ENCODE measurements at places on chromosomes 7 and 10.

- no peak for DNase-seq
Measured at GRCh38 chr10:70272925-70273316, 10.9 kb downstream of the NPFFR1 start.

GRCh38 chr10:125149036-125149679, 11.2 kb downstream of the CTBP2 start:
- DNase-seq = no peak

DNA sequence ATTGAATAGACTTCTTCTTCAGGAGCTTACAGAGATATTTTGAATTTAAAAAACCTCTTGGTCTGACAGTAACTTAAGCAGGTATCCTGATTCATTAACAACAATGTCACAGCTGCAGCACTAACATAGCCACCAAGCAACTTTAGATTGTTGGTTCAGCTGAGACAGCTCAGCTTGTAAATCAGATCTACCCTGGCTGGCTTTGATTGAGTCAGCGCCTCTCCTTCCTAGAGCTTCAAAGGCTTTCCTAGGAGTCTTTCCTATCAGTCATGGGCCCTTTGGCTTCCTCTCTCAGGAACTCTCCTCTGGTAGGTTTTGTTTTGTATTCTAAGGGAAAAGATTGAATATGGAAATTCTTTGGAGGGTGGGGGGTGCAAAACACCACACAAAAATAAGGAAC, 70.7 kb upstream of the STEAP4 start:
- DNase-seq = no peak

- no peak for DNase-seq
Measured at GRCh38 chr10:133454204-133454893, 604 bp downstream of the SCART1 start.

GRCh38 chr7:155930061-155930460, 117.8 kb upstream of the SHH start:
- no peak for DNase-seq

DNA sequence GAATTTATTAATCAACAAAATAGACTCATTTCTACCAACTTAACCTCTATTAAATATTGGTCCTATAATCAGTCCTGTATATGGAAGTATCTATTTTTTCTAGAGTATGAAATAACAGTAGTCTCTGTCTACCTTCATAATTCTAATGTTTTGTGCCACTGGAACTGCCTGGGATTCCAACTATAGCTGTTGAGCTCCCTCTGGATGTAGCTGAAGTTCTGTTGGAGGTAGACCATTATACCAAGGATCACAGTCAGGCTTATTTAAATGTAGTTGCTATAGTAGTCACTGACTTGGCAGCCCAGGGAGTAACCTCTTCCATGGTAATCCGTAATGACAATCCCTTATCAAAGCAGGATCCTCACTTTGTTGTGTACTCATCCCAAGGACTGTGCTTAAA, 48.5 kb upstream of the PHYHIPL start:
- DNase-seq = no peak

DNA sequence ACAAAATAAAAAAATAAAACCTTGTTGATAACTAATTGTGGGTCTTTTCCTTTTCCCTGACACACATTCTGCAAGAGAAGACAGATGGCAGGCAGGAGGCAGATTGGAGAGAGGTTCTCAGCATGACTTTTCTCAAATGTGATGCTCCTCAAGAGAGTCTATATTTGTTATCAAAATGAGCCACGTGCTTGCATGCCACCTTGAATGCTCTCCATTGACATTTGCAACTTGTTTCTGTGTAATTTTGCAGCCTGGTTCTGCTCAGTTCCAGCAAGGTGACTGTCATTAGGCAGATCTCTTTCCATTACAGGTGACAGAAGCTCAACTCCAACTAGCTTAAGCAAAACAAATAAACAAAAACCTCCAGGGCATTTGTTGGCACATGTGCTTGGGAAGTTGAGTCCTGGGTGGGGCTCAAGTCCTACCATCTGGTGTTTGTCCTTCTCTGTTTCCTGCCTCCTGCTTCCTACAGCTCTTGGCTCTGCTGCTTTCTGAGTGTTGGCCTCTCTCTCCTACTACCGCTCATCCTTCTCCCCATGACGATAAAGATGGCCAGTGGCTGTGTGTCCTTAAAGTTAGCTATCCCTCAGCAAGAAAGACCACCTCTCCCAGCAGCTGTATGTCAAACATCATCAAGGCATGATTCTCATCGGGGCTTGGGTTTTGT, 56.7 kb downstream of the GRK5 start:
- DNase-seq = no peak

DNA sequence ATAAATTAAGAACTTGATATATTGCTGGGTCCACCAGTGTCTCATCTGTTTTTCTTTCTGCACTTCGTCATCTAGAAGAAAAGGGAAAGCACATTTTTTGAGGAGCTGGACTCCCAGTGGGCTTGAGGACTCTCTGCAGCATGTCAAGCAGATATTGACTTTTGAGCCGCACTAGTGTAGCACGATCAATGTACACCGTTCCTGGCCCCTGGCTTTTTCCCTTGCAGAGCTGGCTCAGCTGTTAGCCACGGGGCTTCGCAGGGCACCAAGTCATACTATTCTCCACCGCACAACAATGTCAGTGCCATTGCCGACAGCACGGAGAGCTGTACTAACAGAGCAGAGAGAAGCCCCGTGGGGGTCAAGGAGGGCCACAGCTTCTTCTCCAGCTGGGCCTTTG, 235.4 kb upstream of the HABP2 start:
- DNase-seq = no peak

GRCh38 chr10:5930272-5930671, 40.2 kb downstream of the FBH1 start:
- DNase-seq = no peak

DNA sequence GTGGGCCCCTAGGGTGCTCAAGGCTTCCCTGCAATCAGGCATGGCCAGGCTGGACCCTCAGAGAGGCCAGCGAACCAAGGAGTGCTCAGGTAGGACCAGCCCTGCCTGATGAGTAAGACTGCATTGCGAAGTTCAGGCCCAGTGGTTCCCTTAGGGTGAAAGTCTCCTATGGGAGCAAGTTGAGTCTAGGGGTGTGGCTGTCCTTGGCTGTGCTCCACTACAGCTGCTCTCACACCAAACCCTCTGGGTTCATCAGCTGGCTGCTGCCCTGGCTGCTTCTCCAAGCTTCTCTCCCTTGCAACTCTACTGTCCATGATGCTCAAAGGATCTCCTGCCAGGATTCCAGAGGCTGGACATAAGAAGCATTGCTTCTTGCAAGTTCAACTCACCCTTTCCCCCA, 18.7 kb downstream of the FAM25A start:
- DNase-seq = no peak

- DNase-seq = no peak
Measured at GRCh38 chr7:153590136-153590535, 462.1 kb upstream of the DPP6 start.

DNA sequence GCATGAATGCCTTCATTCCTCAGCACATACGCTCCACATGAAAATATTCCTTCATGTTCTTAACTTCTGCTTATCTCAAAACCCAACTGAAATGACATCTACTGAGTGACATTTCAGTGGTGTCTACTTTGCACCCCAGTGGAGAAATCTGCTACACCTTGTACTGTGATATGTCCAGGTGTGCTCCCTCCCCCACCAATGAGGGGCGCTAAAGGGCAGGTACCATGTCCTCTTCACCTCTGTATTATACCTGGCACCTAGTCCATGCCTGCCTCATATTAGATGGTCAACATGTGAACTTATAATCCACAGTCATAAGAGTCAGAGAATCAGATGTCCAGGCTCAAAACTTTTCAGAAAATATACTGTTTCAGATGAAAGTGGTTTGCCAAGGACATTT, 2.1 kb downstream of the PAXIP1 start:
- no peak for DNase-seq

- no peak for DNase-seq
Measured at GRCh38 chr7:142450695-142451094, 192.8 kb upstream of the PRSS58 start.

DNA sequence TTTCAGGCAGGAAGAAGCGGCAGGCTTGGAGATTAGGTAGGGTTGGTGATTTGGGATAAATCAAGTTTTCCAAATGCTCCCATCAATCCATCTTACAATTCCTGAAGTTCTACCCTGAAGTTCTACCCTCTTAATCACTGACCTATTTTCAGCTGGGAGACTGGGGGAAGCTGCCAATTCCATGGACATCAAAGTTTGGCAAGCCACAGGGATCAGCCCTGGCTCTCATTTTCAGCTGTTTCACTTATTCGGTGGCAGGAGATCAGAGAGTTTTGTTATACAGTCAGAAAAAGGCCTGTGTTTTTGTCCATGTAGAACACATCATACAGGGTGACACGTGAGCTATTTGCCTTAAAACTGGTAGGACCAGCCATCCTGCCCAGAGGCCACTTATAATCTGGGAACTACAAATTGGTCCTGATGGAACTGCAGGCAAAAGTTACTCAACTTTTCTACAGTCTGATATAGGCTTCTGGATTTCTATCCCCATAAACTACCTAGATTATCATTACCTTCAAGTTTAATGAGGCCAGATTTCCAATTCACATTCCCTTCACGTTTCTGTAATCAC, 112.9 kb upstream of the ZNF746 start:
- no peak for DNase-seq

- DNase-seq = no peak
Measured at GRCh38 chr7:144725070-144725469, 110.8 kb downstream of the TPK1 start.

- DNase-seq = no peak
Measured at GRCh38 chr7:150744041-150744656, 6.9 kb downstream of the GIMAP5 start.

GRCh38 chr10:59713196-59713821, 3.7 kb upstream of the SLC16A9 start:
- DNase-seq = no peak

DNA sequence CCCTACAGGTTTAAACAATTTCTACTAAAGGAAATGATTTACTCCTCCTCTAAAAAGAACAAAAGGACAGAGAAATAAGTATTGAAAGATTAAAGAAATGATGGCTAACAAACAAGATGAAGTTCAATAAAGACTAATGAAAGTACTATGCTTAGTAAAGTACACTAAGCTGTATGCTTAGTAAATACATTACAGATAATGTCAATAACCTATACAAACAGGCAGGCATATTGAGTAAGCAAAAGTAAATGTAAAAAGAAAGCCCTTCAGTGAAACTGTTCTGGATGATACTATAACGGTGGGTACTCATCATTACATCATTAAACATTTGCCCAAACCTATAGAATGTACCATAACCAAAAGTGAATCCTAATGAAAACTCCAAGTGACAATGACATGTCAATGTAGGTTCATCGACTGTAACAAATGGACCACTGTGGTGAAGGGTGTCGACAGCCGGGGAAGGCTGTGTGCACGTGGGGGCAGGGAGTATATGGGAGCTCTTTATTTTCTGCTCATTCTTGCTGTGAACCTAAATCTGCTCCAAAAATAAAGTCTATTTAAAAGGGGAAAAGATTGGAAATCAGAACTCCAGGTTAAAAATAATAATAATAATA, 34.0 kb downstream of the CYTH3 start:
- DNase-seq = no peak

GRCh38 chr10:37728830-37729229, 128.6 kb downstream of the ZNF248 start:
- no peak for DNase-seq

GRCh38 chr10:95741807-95742467, 14.0 kb upstream of the ENTPD1 start:
- DNase-seq = no peak

DNA sequence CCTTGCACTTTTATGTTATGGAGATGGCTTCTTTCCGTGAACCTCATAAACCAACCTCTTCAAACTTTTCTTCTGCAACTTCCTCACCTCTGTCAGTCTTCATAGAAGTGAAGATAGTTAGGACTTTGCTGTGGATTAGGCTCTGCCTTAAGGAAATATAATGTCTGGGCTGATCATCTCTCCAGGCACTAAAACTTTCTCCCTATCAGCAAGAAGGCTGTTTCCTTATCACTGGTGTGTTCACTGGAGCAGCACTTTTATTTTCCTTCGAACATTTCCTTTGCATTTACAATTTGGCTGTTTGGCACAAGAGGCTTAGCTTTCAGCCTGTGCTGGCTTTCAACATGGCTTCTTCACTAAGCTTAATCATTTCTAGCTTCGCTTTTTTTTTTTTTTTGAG, 52.8 kb downstream of the ESYT2 start:
- no peak for DNase-seq

All from caudate nucleus (tissue), 63 donors.